ENCODE measurements at places on chromosomes 5 and 9.
A peak's percentile ranks its signal among the peaks of the same experiment; 100 is the strongest.

- peak; percentile 81 for DNase-seq
Measured at GRCh38 chr5:56175488-56175887, 57.6 kb downstream of the ANKRD55 start.

DNA sequence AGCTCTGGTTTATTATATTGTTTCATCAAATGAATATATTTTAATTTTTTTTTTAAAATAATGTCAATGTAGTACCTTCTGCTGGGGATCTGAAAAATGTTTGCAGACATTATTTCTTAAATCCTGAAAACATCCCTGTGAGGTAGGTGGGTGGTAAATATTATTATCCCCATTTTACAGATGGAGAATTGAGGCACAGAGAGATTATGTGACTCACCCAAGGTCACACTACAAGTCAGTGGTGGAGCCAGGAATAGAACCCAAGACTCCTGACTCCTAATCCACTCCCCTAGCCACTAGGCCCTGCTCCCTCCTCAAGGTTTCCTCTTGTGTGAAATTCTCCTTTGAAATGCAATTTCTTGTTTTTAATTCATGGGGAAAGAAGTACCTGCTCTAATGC is 171.4 kb downstream of the NIPBL start:
- no peak for DNase-seq

DNA sequence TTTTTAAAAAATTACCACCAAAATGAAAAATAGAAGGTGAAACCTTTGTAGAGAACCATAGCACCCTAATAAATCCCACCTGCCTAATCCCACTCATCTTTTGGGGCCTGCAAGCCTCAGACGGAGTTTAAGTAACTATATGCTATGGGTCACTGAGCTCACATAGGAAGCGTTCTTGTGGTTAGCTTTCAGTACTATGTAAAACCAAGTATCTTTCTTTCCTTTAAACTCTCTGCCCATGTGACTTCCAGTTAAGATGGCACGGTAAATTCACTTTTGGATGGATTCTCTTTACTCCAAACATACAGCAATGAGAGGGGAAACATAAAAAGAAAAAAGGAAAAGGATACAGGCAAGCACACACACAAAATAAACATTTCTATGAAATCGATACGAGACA is 50.9 kb downstream of the FANCC start:
- no peak for DNase-seq

- no peak for DNase-seq
Measured at GRCh38 chr9:36416890-36417289, 16.8 kb upstream of the RNF38 start.

GRCh38 chr9:68493958-68494577 is 46.6 kb downstream of the TMEM252 start:
- no peak for DNase-seq

- peak; percentile 52 for DNase-seq
Measured at GRCh38 chr9:134496413-134497282, 145.0 kb upstream of the COL5A1 start.

DNA sequence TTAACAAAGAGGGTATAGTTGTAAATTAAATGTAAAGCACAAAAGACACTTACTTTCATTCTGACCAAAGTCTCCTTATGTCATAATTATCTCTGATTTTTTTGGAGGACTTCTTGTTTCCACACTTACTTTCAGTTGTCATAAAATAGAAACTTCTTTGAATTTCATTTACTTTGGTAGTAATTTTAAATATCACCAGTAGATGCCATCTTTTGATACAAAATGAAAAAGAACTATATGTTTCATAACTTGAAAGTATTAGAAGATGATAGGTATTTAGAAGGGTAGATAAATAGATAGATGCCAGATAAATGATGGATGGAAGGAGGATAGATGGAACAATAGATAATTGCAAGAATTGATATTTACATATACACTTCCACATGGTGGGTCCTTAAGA is 1865.3 kb upstream of the CDH9 start:
- no peak for DNase-seq

GRCh38 chr9:89603767-89604665 is 796 bp upstream of the GADD45G start:
- peak; percentile 87 for DNase-seq

DNA sequence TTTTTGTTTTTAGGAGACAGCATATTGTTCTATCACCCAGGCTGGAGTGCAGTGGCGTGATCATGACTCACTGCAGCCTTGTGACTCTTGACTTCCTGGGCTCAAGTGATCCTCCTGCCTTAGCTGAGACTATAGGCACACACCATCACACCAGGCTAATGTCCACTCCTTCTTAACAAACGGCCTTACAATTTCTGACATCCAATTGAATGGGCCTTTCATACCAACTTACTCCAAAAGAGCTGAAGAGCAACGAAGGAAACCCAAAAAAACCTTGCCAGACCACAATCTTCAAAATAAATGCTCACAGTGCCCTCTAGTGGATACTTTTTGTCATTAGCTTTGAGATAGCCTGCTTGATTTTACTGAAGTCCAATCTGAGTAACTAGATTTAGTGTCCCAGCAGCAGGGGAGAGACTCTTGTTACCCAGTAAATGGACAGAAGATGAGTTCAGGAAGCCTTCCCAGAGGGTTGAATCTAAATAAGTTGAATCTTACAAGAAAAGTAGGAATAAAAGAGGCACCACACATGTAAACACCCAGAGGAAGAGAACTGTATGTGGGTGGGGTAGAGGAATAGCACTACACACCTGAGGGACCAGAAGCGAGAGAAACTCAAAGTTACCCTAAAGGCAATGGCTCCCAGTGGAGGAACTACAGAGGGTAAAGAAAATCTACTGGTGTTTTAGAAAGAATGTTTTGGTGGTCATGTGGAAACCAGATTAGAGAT is 9.3 kb downstream of the ZNF622 start:
- DNase-seq = no peak

DNA sequence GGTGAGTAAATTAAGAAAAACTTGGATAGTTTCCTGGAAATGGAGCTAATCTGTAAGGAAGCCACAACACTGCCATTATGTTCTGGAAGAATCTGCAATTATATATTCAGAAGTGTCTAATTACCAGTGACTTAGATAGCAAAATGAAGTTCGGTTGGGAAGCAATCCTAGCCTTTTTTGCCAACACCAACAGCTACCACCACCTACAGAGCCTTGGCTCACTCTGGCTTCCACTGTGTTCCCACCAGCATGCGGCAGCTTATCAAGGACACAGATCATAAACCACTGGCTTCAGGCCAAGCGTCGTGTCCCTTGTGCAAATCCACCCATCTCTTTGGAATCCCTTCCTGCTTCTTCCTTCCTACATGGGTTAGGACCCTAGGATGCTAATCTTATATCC is 118.0 kb upstream of the PCA3 start:
- DNase-seq = no peak

DNA sequence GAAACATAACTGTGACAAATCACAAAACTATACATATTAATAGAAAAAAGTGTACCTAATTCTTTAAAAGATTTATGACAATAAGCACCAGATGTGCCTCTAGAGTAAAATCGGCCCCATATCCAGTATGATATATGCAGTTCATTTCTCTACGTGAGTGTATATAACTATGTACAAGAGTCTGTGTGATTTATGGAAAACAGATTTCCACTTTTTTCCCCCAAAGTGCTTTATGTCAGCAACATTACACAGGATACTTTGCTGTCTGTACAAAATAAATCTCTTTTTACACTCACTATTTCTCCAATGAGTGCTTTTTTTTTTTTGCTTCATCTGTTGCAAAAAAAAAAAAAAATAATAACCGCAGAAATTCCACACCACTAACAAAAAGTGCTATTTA is 298.8 kb upstream of the RFX3 start:
- no peak for DNase-seq

DNA sequence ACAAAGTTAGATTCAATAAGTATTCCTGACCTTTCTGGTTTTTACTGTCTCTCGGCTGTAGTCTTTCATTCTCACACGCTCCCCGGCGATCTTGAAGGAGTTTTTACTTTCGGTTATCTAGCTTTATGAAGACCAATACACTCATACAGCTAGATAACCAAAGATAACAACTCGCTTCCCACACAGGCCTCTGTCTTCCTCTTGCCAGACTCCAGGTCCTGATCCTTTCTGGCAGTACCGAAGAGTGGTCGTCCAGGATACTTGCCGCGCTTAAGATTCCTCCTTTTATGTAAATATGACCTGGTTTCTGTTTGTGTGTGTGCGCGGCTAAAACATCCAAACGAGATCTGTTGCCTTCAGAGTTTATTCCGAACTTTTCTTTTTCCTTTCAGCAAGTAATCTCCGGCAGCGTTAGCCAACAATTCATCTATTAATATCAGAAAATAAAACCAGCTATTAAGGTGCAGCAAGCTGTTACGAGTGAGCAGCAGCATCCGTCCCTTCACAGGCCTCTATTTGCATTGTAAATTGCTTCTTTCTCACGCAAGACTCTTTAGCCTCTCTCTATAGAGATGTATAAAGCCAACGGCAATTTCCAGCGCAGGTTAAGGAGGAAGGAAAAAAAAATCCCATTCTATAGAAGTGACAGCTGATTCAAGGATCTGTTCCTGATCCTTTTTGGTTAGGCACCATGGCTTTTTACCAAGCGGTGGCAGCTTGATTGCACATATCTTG is 216.1 kb downstream of the MEF2C start:
- DNase-seq = peak; percentile 64

GRCh38 chr9:111999319-111999718 is 102.7 kb downstream of the UGCG start:
- DNase-seq = no peak

DNA sequence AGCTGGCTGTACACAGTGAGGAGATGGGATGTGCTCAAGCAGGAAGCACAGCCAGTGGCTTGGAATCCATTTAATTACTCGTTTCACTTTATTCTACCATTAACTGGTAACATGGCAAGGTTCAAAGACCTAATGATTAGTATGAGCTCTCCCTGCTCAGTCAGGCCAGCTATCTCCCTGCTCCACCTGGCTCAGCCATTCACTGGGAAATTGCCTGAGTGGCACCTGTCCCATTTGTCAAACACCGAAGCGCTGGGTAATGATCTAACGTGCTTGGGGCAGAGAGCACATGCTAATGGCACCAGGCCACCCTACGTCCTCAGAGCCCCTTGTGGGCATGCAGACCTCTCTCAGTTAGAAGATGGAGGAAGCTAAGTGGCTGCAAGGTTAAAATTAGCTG is 162.2 kb downstream of the TTLL11 start:
- no peak for DNase-seq

DNA sequence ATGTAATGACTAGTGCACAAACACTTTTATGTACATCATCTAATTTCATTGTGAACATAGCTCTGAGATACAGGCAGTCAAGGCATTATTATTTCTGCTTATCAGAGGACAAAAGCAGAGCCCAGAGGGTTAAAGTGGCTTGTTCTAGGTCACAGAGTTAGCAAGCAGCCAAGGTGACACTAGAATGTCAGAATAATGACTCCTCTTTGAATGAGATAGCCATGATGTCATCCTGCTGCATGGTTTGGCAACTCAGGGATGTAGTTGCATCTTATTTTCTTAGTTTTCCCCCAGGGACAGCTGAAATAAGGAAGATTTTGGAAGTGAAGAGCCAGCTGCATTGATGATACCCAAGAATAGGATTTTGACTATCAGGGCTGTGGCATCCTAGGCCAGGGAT is 54.4 kb downstream of the KCNV2 start:
- no peak for DNase-seq

DNA sequence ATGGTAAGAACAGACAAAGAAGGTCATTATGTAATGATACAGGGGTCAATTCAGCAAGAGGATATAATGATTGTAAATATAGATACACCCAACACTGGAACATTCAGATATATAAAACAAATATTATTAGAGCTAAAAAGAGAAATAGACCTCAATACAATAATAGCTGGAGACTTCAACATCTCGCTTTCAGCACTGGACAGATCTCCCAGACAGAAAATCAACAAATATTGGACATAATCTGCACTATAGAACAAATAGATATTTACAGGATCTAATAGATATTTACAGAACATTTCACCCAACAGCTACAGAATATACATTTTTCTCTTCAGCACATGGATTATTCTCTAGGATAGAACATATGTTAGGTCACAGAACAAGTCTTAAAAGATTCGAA is 190.6 kb upstream of the RFX3 start:
- no peak for DNase-seq

- DNase-seq = no peak
Measured at GRCh38 chr5:137627706-137628105, 108.2 kb downstream of the KLHL3 start.

DNA sequence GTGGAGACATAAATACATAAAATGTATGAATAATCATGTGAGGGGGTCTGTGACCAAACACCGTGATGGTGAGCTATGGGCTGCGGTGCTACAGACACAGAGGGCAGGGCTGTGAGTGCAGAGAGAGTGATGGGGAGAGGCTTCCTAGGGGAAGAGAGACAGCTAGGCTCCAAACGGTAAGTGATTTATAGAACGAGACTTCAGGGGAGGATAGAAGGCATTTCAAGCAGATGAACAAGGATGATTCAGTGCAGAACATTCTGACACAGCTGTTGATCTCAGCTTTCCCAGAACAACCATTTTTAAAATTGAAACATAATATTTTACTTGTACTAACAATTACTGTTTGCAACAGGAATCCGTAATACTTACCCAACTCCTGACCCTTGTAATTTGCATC is 100.7 kb downstream of the GAS1 start:
- no peak for DNase-seq

- no peak for DNase-seq
Measured at GRCh38 chr9:137032858-137033257, 970 bp upstream of the FUT7 start.

DNA sequence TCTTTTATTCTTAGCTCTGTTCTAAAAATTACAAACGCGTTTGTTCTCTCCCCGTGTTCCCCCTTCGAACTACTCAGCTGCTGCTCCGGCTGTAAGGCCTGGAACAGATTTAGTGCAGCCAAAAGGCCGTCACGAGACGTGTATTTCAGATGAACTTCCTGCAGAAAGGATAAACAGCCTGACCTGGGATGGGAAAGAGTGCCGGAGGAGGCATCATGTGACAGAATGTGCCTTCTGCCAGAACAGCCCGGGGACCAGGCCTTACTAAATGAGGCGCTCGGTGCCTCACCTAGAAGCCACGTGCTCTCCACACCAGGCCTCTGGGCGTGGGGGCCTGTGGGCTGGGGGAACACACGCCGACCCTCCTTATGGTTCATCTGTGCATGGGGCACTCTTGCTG is 94.7 kb downstream of the PPARGC1B start:
- DNase-seq = no peak

DNA sequence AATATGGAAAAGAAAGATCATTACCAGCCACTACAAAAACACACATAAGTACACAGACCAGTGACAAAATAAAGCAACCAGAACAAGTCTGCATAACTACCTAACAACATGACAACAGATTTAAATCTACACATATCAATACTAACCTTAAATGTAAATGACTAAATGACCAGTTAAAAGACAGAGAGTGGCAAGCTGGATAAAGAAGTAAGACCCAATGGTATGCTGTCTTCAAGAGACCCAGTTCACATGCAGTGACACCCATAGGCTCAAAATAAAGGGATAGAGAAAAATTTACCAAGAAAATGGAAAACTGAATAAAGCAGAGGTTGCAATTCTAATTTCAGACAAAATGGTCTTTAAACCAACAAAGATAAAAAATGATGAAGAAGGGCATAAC is 938.1 kb downstream of the EFNA5 start:
- DNase-seq = no peak

- no peak for DNase-seq
Measured at GRCh38 chr5:36561601-36562000, 44.8 kb upstream of the SLC1A3 start.
